GM12891 (cell line): ENCODE measurements at places on chromosomes 1 and 21.

DNA sequence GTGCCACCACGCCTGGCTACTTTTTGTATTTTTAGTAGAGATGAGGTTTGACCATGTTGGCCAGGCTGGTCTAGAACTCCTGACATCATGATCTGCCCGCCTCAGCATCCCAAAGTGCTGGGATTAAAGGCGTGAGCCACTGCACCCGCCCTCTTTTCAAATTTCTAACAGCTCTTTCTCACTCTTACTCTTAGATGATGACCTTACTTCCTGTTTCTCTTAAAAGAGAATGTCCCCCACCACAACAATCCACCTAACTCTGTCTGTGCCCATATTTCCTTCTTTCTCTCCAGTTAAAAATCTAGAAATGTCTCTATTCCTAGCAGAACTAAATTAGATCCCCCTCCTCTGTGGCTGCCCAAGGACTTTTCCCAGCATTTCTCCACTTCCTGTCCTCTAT lies 46.6 kb upstream of the RGS2 start:
- no peak for DNase-seq

GRCh38 chr1:50974618-50974935 lies 4.5 kb downstream of the CDKN2C start:
- no peak for DNase-seq

GRCh38 chr1:214550857-214551435 lies 456 bp downstream of the PTPN14 start:
- DNase-seq = no peak

DNA sequence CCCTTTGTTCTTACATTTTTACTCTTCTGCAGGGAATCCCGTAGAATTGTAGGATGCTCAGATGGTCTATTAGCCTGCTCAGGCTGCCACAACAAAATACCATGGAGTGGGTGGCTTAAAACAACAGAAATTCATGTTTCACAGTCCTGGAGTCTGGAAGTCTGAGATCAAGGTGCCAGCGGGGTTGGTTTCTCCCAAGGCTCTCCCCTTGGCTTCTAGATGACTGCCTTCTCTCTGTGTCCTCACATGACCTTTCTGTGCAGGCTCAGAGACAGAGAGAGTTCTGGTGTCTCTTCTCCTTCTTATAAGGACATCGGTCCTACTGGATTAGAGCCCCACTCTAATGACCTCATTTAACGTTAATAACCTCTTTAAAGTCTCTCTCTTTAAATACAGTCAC lies 41.7 kb downstream of the HUNK start:
- DNase-seq = no peak

DNA sequence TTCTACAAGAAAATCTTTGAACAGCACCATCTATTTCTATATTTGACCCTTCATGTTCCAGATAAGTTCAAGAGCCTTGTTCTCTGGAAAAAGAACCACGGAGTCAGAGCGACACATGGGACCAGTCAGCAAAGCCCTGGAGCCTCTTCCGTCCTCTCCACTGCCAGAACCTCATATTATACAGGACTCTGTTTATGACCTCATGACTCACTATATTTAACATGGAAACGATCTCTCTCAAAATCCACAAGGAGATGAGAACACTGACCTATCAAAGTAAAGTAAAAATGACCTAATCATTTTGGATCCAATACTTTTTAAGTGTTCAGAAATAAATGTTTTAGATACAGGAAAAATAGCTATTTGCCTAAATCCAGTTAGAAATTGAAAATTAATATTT lies 124.6 kb upstream of the KRTAP19-8 start:
- no peak for DNase-seq

- no peak for DNase-seq
Observed at GRCh38 chr1:25727635-25728286, 72.2 kb upstream of the SELENON start.

DNA sequence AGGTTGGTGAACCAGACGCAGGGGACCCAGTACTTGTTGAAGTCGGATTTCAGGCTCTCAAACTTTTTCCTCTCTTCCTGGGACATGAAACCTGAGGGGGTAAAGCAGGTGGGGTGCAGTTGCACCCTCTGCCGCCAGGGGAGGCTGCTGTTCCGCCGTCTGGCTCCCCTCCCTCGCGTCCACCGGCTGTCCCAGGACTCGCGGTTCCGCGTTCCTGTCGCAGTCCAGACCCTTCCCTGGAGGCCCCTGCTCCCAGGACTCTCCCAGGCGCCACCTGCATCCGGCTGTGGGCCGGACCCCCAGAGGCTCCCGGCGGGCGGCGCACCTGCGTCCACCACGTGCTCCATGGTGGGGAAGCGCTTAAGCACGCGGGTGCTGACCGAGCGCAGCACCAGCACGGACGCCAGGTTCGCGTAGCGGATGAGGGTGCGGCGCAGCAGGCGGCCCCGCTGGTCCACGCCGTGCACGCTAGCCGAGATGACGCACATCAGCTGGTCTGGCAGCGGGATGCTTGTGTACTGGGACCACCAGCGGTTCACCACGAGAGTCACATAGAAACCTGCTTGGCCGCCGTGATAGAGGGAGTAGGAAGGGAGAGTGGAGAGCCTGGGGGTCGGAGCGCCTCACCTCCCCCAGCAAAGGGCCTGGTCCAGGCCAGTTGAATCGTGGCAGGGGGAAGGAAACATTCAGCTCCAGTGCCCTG lies 1.7 kb downstream of the BEST4 start:
- DNase-seq = peak; percentile 68

GRCh38 chr1:170686291-170686690 lies 22.4 kb downstream of the PRRX1 start:
- DNase-seq = no peak

- DNase-seq = no peak
Observed at GRCh38 chr21:26973226-26973625, 6.3 kb upstream of the ADAMTS5 start.

- no peak for DNase-seq
Observed at GRCh38 chr1:210690236-210690635, 361.5 kb downstream of the HHAT start.

- DNase-seq = no peak
Observed at GRCh38 chr1:50268049-50268448, 155.2 kb downstream of the DMRTA2 start.

DNA sequence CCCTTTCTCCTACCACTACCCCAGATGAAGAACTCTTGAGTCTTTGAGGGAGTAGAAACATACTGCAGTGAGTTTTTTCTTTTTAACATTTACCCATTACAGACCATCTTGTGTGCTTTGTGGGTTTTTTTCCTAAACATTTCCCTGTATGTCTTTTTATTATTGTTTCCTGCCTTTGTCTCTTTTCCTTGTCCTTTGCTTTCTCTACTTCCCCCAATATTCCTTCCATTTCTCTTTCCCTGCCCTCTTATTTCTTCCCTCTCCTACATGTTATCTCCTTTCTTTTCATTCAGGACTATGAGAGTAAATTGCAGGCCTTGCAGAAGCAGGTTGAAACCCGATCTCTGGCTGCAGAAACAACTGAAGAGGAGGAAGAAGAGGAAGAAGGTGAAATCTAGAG lies 79.1 kb upstream of the PGD start:
- no peak for DNase-seq

DNA sequence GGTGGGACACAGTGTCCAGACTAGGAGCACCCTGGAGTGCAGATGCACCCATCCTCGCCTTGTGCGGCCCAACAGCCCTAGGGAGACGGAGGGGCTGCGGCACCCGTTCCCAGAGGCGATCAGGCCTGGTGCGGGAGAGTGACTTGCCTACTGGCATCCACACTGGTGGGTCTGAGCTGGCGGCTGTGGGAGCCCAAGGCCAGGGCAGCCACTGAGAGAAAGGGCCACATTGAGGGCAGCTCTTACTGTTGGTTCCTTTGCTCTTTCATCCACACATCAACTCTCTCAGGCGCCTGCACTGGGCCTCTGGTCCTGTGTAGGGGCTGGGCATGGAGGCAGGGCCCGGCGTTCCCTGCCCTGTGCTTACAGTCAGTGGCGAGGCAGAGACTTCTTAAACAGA lies 8.6 kb downstream of the PODN start:
- peak; percentile 11 for DNase-seq

- DNase-seq = peak; percentile 5
Observed at GRCh38 chr21:24955275-24955961, 651.9 kb downstream of the MRPL39 start.
